Stimulated activated CD4-positive, alpha-beta T cell treated with anti-CD3 and anti-CD28 coated beads, Interleukin-1b, Interleukin-23, amount 100 ng/mL, for 24 hours (primary cell): ENCODE measurements at places on chromosomes 2 and 18.

DNA sequence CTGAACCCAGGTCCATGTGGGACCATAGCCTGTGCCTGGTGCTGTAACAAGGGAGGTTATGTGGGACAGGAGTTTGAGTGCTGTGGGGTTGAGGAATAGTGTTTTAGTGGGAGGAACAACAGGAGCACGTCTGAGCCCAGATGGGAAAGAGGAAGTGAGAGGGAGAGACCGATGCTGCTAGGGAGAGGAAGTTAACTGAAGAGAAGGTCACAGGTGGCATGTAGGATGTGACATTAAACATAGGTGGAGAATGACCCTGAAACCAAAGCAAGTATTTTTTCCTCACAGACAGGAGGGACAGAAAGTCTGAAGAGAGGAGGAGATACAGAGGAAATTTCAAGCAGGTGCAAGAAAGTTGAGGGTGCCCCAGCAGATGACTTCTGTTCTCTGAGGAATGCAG lies 87.8 kb downstream of the ACOXL start:
- DNase-seq, result no peak

DNA sequence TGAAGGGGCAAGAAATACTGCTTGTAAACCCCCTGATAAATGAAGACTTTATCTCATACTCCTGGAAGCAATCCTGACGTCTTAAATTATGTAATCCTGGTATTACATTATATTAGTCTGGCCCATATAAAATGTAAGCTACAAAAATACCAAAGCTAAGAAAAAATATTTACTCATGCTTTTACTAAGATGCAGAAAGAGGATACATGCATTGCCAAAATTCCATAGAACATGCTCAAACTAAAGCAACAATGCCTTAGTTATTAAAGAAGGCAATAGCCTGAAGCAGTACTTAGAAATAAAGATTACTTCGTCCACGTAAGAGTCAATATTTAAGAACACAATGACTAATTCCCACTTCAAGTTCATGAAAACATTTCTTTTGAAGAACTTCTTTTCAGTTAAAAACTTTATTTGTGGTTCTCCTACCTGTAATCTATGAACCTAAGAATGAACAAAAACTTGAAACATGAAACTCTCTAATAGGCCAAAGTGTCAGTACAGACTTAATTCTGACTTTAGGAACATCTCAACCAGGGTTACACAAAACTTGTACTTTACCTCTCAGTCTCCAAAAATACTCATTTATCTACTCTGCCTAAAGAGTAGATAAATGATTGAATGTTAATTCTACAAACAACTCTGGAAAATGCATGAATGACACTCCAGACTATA lies 117.3 kb downstream of the THADA start:
- DNase-seq, result no peak

DNA sequence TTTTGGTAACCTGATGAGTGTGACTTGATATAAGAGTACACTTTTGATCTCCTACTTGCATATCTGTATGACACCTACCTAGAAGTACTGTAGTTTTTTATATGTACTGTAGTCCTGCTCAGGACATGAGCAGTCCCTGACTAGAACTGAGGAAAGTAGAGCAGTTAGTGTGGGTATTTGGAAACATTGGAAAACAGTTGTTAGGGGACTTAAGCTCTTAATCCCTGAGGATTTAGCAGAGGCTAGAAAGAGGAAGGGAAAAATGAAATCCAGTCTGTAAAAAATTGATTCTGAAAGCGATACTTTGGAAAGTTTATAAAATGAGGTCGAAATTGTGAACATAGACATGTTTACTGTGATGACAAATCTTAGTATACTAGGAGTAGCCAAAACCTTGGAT lies 125.6 kb downstream of the NCOA1 start:
- DNase-seq, result no peak

DNA sequence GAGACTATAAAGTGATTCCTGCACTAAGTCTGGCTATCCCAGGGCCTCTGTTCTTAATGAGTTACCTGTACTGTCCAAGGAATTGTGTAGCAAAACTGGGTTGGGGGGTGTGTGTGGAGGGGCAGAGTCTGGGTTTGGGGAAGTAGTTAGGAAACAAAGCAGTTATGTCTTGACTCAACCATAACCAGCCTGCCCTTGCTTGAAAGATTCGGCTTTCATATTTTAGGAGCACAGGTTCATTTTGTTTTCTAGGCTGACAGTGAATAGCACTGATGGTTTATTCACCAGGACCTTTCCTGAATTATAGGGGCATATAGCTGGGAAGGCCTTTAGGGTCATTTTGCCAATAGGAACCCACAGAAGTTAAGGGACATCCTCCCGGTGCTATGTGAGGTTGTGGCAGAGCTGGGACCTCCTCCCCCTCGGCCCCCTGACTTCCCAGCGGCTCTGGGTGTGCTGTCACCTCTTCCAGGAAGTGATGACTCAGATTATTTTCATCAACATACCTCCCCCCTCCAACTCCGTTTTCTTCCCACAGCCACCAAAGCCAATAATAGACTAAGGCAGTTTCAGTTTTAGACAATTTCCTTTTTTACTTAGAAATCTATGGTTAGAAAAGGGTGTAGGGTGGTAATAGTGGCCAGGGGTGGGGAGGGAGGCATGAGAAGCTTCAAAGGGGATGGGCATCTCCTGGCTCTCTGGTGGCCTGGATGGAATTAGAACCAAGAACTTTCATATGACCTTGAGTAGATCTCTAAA lies 44.8 kb downstream of the SETBP1 start:
- DNase-seq, result peak; percentile 36

GRCh38 chr2:3730646-3731045 lies 27.3 kb downstream of the DCDC2C start:
- no peak for DNase-seq

DNA sequence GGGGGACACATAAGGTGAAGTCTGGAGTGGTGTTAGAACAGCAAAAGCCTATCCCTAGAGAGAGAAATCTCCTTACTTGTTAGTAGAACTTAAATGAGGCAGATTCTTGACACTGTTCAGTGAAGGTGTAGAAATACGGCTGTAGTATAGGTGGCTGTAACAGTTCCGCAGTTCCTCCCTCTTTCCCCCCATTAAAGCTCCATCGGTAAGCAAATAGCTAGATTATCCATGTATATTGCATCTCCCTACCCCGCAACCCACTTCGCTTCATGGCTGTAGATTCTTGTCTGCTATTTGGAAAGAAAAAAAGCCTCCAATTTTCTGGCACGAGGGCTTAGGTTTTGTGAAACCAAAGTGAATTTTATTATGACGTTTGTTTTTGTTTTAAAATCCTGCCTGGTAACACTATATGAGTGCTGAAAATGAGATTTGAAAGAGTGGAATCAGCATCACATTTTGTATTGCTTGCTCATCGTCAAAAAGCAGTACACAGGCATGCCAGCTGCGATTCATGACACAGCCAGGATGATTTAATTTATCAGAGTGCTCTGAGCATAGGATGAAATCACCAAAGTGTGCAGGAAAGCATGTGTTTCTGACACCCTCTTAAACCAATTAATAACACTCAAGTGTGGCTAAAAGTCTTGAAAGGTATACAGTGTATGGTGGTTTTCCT lies 1.4 kb downstream of the FAM171B start:
- no peak for DNase-seq

GRCh38 chr2:206354129-206354528 lies 79.7 kb downstream of the ZDBF2 start:
- no peak for DNase-seq

DNA sequence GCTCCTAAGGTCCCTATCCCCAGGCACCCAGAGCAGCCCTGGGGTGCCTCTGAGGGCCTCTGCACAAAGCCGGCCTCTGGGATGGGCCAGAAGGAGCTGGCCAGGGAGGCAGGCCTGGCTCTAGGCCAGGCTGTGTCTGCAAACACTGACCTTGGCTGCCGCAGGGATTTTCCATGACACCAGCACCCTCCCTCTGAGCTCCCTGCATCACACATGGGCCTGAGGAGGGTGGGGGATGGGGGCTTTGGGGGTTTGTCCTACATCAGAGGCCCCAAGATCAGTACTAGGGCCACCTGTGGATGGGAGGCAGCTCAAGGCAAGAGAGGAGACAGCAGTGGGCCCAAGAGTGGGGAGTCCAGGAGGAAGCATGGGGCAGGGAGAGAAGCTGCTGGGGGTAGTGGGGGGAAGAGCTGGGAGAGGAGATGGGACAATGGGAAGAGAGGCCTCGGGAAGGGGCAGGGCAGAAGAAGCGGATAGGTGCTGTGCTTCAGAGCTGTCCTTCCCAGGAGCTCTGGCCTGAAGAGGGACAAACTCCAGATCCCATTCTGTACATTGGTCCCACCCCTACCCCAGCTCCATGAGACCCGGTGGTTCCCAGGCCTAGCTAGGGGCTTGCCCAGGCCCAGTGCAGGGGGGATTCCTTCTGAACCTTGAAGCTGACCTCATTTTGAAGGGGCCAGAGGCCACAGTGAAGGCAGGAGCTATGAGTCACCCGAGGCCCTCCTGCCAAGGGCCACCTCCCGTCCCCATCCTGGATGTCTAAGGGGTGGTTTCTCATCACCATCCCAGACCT lies 28.0 kb downstream of the KCNK3 start:
- DNase-seq, result no peak

DNA sequence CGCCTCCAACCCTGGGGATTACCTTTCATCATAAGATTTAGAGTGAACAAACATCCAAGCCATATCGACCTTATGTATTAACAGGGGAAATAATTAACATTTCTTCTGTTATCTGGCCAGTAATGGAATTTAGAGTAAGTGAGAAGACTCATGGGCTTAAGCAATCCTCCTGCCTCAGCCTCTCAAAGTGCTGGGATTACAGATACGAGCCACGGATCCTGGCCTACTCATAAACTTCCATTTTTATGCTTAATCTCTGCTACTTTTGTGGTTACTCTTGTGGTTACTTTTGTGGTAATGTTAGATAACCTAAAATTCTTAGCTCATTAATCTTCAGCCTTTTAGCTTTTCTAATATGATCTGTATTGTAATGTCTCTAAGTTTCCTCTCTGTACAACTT lies 159.3 kb upstream of the SLC8A1 start:
- DNase-seq, result no peak

DNA sequence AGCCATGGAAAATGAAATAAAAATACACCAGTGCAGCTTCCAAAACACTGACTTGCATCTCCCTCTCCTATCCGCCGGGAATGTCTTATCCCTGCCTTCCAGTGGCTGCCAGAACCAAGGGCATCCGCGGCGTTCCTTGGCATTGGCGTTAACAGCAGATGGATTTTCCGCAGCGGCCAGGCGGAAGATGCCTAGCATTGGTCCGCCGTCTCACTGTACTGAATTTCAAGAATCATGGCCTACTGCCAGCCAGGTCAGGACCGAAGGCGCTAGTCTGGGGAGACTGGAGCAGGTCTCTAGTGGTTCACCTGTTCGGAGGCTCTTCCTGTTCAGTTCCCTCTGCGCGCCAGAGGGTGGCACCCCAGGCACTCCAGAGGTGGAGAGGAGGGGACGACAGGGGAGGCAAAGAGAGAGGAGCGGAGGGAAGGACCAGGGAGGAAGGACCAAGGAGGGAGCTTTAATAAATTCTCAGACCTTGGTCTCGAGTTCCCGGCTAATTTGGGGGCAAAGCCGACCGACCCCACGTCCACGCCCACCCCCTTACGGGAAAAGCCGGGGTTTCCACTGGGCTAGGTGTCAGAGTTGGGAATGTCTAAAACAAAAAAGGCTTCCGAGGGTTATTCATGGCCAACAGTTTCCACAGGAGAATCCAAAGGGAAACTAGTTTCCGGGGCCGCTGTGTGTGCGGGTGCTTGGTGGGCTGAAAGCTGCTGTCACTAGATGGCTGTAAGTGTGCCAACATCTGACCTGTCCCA lies 3.7 kb upstream of the BCL2L11 start:
- DNase-seq, result no peak
